ENCODE measurements at places on chromosomes 2 and 18.

GRCh38 chr2:107008843-107009242, 122.9 kb upstream of the ST6GAL2 start:
- DNase-seq = no peak

GRCh38 chr2:124985270-124985669, 960.2 kb downstream of the CNTNAP5 start:
- no peak for DNase-seq

DNA sequence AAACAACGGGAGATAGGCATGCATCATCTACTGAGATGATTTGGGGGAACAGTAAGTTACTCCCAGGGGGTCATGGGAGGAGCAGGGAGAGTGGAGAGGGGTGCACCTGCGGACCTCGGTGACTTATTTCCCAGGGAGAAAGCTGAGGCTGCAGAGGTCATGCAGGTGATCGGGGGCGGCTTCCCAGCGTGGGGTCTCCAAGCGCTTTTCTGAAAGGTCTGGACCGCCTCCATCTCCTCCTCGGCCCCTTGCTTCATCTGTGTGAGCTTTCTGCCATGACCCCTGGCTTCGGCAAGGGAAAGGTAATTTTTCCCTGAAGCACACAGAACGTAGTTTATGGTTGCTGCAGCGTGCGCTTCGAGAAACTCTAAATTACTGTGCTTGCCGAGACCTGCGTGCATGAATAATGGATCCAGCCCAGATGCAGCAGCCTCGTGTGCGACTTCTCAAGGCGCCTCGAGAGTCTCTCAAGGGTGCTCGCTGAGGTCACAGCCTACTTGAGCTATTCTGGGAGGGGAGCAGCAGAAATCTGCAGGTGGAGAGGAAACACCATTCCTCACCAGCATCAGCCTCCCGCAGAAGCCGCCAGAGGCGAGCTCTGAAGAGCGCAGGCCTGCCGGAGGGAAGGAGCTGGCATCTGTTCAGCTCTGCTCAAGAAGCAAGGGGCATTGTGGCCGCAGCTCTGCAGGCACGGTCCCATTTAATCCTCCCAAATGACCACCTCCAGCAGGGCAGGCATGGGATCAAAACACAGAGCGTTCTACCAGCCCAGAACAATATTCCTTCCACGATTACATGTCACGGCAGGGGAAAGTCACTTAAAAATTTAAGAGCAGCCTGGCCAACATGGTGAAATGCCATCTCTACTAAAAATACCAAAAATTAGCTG, 308.4 kb upstream of the MYT1L start:
- DNase-seq = no peak

DNA sequence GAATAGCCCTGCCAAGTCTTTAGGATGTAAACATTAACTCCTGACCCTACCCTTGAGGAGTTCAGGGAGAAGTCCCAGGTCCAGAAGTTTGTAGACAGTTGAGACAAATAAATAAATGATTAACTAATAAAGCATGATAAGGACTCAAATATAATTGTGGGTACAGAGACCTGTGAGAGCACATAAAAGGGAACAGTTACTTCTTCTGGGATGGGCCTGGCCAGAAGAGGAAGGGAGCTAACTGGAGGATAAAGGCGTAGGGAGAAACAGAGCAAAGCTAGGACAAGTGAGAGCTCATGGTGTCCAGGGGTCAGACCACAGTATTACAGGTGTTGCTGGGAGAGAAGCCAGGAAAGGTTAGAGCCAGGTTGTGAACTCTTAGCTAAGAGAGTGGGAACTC, 3.0 kb downstream of the LCLAT1 start:
- no peak for DNase-seq

DNA sequence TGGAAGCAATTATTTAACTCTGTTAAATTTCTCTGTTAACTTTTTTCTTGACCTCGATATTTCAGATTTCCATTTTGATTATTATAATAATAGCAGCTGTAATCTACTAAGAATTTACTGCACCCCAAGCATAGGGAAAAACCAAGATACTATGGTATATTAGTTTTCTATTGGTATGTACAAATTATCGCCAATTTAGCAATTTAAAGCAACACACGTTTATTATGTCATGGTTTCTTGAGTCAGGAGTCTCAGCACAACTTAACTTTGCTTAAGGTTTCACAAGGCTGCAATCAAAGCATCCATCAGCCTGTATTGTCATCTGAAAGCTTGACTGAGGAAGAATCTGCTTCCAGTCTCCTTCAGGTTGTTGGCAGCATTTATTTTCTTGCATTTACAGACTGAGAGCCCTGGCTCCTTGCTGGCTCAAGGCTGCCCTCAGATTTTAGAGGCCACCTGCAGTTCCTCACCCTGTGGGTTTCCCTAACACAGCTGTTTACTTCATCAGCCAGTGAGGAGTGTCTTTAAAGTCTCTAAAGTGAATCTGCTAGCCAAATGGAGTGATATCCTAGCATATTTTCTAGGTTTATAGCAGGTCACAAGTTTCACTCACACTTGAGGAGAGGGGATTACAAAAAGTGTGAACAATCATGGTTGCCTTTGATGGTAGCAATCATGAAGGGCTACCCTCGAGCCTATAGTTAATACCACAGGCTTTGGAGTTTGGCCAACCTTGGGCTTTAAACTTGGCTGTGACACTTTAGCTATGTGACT, 4.4 kb upstream of the VPS54 start:
- no peak for DNase-seq

DNA sequence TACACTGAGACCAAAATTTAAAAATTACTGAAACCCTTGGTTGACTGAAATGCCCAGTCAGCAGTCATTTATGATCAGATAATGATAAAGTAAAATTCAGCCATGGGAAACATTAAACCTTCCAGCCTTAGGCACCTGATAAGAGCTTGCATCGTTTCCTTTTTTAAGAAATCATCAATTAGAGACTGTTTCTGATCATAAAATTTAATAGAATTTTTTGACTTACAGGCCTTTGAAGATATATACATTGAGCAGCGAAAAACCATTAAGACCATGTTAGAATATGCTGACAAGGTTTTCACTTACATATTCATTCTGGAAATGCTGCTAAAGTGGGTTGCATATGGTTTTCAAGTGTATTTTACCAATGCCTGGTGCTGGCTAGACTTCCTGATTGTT, 99.6 kb upstream of the CSRNP3 start:
- no peak for DNase-seq
